ENCODE measurements at places on chromosomes 2 and 18.

DNA sequence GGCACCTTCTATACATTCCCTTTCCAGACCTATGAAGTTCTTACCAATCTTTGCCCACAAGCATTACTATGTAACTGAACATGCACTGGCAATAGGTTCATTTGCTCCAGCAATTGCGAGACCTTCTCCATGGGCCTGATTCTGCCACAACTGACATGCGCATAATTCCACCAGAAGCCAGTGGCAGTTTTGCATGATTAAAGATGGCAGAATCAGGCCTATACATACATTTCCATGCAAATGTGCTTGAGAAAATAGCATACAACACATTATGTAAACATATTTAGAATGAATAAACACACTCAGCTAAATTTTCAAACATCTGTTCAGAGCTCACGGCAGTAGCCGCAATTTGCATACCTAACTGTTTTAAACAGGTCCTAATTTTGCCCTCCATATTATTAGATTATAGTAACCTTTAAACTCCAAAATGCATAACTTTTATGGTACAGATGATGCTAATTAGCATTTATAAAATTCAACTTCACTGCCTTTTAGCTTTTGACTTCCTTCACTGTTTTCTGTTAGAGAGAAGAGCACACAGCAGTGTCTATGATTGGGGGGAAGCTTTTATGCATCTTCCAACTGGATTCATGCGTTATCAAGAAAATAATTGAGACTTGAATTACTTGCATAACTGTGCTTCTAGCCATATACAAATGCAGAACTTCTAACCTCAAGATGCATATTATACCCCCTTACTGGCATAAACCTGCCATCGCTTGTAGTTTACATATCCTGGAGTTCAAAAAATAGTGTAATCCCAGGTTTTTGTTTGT, 155.3 kb upstream of the CDH19 start:
- DNase-seq: no peak

GRCh38 chr2:174686430-174686829, 77.8 kb downstream of the CHRNA1 start:
- no peak for DNase-seq

GRCh38 chr18:24628326-24628725, 167.9 kb downstream of the HRH4 start:
- DNase-seq: no peak

- no peak for DNase-seq
Measured at GRCh38 chr2:53131416-53131815, 636.2 kb upstream of the CHAC2 start.

DNA sequence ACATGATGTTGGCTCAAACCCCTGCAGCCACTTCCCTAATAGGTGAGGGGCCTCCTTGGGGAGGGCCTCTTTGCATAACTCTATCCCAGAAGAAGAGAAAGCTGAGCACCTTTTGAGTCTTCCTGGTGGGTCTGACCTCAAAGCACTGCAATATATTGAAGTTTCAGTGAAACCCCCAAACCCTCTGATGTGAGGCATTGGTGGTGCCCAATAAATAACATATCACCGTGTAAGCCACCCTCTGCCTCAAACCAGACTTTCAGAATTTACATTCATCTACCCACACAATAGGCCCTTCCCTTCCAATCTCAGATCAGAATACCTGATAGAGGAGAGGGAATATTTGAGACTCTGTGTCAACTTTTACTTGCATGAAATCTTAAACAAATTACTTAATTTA, 142.8 kb upstream of the STK17B start:
- DNase-seq: no peak

GRCh38 chr2:161625996-161626395, 1.8 kb downstream of the SLC4A10 start:
- DNase-seq: no peak

GRCh38 chr2:54274781-54275242, 18.8 kb upstream of the TSPYL6 start:
- DNase-seq: no peak

DNA sequence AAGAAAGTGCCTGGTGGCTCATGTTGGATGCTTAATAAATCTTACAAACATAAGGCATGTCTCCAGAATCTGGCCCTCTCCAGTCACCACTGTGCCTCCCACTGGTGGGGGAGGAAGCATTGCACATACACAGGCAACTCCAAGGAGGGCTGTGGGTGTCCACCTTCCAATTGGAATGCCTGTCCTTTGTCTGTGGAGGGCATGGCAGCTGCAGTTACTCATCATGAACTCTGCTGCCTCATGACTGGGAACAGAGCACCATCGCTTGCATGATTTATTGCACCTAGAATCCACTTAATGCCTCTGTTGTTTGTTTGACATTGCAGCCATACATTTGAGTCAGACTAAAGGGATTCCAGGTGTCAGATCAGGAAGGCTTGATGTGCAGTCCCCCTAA, 278.9 kb downstream of the PRKCE start:
- DNase-seq: no peak

- DNase-seq: no peak
Measured at GRCh38 chr2:140509765-140510164, 1621.1 kb downstream of the LRP1B start.

DNA sequence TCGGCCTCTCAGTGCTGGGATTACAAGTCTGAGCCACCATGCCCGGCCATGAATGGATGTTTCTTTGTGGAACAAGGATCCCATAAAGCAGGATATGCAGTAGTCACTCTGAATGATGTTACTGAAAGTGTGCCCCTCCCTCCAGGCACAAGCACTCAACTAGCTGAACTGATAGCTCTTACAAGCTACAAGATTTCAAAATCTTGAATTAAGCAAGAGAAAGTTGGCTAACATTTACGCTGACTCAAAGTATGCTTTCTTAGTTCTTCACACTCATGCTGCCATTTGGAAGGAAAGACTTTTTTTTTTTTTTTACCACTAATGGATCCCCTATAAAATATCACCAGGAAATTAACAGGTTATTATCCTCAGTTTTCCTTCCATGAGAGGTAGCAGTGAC, 549.0 kb upstream of the PKDCC start:
- DNase-seq: no peak

DNA sequence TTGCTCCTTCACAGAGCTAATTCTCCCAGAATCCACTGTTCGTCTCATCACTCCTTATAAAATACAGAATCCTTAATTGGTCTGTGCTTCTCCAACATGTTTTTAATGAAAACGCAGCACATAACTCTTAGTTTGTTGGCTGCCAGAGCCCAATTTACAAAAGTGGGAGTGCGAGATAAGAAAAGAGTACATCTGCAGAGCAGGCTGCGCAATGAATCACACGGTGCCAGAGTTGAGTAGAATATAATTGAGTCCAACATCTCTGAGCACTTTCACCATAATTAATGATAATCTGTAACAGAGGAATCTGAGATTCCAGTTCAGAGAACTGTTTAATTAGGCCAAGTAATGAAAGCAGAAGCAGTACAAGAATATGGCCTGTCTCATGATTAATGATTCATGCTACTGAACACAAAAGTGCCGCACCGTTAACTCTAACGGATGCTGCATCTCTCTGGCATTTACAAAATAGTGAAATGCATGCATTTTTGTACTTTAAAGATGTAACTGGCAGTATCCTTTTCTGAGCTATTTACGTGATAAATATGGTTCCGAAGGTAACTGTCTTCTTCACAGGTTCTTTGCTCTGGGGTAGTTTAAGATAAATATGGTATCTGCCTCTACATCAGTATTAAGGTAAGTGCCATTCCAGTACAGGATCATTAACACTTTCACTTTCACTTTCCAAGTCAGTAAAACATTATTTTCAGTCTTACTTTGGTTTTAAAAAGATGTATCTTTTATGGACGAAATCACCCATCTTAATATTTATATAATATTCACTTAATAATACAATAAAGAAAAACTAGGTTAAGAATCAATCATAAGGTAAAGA, 785.6 kb downstream of the NR4A2 start:
- no peak for DNase-seq

DNA sequence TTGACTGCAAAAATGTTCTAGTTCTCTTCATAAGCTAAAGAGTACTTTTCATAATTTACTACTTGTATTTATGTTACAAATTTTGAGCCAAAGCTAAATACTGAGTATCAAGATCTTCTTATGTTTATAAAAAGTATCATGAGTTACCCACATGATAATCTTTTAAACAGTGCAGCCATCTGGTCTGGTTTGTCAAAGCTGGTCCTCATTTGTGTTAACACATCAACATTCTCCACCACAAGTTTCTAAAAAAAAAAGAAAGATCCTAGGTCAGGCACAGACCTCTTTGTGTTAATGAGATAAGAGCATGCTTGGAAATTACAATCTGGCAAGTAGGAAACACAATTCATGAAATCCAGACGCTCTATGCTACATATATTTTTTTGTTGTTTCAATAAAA, 75.5 kb upstream of the FRZB start:
- no peak for DNase-seq

- no peak for DNase-seq
Measured at GRCh38 chr18:43650426-43650825, 373.1 kb upstream of the SYT4 start.

- DNase-seq: no peak
Measured at GRCh38 chr2:161651547-161651946, 27.3 kb downstream of the SLC4A10 start.

DNA sequence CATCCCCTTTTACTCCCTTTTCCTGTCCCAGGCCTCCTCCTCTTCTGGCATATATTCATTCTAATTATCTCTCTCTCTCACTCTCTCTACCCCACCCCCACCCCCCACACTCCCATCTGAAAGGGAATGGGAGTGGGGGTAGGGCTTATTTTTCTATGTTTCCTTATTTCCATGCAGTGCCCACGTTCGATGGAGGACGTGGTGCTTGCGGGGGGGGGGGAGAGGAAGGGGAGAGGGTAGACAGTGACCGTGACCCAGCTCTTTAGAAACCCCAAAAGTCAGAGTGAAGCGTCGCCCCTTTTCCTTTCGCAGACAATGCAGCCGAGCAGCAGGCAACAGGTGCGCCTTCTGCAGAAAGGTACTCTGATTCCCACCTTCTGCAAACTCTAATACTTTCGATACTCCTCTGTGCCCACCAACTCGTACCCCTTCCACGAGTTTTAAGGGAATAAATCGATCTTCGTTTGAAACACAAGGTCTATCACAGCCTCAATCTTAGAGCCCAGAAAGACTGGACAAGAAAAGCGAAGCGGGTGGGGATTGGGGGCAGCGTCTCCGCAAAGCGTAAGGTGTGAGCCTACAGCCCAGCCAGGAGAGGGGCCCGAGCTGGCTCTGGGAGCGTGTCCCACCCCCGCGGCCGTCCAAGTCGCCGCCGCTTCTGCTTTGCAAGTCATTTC, 891 bp upstream of the NR4A2 start:
- no peak for DNase-seq

- DNase-seq: no peak
Measured at GRCh38 chr2:102112271-102112670, 30.3 kb upstream of the IL1R1 start.

DNA sequence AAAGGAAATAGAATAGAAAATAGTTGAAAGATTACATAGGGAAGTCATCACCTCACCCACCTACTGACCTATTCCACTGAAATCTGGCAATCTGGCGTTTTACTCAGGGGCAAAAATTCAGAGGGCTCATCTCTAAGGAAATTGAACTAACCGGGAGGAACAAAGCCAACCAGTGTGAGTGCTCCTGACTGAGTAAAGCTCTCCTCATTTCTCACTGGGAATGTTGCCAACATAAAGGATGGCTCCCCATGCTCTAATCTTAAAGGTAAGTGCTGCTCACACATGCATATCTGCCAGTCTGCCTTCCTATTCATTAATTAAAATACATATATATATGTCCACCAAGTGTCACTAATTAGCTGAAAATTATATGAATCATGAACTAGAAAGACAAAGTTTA, 13.5 kb upstream of the DOK6 start:
- no peak for DNase-seq

DNA sequence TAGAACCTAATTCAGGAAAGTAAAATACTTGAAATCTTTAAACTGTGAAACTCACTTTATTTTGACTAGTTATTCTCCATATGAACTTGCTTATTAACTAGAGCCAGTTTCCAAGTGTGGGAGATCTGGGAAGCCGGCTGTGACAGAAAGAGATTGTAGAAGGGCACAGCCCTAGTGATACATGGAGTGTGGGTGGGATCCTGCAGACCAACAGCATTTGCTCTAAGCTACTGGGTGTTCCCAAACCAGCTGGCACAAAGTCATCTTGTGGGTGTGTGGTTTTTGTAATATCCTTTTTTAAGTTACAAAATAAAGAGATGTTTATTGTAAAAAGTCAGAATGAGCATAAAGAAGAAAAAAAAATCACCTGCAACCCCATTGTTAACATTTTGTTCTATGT, 3.4 kb downstream of the DUSP19 start:
- DNase-seq: no peak

GRCh38 chr2:56167616-56168562, 15.9 kb upstream of the CCDC85A start:
- no peak for DNase-seq

DNA sequence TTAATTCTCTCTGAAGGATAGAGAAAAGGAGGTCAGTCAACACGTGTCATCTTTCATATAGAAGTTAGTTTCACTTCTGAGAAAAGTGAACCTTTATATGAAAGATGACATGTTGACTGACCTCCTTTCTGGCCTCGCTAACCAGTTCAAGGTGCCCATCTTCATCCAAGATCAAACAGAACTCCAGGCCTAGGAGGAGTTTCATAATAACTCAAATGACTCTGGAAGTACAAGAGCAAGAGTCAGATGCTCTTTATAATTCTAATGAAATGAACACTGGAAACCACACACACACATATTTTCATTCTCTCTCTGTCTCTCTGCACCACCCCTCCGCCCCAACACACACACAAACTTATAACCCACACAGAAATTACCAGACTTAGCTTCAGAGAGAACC, 16.3 kb downstream of the ANKRD44 start:
- DNase-seq: no peak

DNA sequence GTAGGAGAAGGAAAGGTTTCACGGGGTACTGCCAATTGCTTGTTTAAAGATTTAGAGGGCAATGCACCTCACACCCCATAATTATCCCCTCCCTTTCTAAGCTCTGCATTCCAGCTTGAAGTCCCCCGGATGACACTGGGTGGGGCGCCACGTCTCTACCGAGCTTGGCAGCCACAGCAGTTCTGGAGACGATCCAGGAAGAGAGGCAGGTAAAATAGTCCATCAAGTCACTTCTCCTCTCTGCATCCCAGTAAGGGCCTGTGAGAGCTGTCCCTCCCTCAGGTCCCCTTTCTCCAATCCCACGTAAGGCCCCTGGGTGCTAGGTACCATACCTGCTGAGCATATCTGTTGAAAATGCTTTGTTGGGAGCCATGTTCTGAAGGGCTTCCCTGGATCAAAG, 65.7 kb downstream of the CAPN13 start:
- DNase-seq: no peak

DNA sequence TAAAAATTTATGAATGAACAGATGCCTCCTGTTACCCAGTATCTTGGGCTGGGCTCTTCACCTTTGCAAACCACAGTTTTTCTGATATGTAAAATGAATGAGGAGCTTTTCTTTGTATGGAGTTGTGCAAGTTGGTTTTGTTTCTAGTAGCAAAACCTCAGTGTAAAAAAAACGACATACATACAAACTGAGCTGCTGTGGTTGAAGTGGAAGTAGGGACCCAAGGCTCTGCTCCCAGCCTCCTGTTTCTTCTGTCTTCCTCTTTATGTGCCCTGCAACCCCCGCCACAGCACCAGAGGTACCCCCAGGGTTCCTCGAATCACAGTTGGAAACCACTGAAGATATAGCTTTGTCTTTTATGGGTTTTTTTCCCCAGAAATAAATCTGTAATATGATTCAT, 118.1 kb downstream of the MYO1B start:
- no peak for DNase-seq

GRCh38 chr2:138744713-138745112, 35.5 kb downstream of the NXPH2 start:
- no peak for DNase-seq
